ENCODE measurements at places on chromosomes 7 and 10.

GRCh38 chr7:121196286-121196685 is 132.5 kb upstream of the WNT16 start:
- no peak for DNase-seq

- DNase-seq: no peak
Measured at GRCh38 chr7:44918029-44918428, 32.7 kb upstream of the PURB start.

DNA sequence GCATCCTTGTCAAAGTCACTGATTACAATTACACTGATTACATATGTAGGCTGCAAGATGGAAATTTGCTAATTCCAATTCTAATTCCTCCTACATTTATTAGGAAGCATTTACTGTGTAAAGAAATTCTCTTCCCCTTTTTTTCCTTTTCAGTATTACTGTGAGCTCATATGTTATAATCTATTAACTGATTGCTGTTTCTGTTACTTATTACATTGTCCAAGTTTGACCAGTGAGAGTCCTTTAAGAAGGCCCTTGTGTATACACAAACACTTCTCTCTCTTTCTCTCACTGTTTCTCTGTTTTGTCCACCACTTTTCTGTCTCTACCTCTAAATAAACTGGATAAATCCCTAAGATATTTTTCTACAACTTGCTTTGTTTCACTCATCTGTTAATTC is 31.5 kb downstream of the PHF14 start:
- DNase-seq: no peak

DNA sequence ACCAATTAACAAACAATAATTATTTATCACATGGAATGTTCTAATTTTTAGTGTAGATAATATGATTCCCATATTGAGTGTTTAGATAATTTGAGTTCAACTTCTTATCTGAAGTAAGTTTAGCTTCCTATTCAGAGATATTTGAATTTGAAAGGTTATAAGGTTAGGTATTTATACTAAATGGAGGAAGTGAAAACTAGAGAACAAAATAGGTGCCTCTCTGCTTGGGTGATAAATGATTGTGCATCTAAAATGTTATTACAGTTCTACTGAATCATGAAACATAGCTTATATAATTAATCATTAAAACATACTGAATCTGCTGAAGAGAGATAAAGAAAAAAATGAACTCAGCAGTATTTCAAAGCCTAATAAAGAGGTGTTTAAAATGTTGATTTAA is 1174.3 kb downstream of the XPNPEP1 start:
- no peak for DNase-seq

GRCh38 chr7:46320956-46321355 is 399.9 kb upstream of the IGFBP3 start:
- no peak for DNase-seq

GRCh38 chr7:150412518-150413488 is 33.7 kb downstream of the ZNF775 start:
- no peak for DNase-seq

GRCh38 chr10:98489561-98490481 is 43.1 kb upstream of the HPS1 start:
- DNase-seq: no peak

GRCh38 chr7:100967292-100967863 is 2.0 kb upstream of the MUC12 start:
- DNase-seq: no peak

DNA sequence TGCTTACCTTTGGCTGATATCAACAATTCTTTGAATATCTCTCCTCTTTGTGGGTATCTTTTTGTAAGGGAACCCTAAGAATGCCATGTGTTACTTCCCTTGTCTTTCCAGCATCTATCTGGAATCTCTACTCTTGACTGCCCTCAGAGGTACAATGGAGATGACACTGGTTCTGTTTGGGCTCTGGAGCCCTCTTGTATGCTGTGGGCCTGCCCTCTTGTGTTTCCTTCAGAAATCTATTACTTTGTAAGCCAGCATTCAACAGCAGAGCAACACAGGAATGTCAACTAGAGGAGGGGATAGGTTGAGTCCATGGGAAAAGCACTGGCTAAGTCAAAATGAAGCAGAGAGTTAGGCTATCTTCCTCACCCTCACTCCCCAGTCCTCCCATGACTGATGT is 142.3 kb downstream of the XPNPEP1 start:
- no peak for DNase-seq

DNA sequence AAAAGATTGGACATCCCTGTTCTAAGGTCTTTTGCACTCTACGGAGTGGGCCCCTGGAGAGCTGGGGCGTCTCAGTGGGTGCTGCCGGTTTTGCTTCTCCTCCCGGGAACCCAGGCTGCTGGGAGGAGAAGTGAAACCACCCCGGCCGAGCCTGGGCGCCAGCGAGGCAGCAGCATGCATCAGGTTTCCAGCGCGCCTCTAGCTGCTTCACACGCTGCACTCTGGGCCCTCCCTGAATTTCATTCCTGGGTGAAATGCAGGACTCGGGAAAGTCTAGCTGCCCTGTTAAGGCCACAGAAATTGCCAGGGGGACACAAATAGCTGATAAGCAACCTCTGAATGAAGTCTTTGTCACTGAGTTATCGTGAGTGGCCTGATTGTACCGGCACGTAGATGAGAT is 127.4 kb downstream of the TRRAP start:
- DNase-seq: no peak

DNA sequence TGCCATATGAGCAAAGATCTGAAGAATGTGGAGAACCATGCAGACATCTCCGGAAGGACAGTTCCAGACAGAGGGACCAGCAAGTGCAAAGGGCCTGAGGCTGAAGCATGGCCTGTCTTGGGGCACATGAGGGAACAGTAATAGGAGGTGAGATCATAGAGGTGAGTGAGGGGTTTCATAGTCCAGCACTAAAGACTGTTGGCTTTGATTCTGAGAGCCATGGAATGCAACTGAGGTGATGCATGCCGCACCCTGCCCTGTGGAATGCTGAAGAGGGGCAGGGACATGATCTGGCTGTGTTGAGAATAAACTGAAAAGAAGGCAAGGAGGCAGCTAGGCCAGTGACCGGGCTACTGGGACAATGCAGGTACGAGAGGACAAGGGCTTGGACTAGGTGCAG is 253.1 kb upstream of the KLF14 start:
- DNase-seq: no peak

DNA sequence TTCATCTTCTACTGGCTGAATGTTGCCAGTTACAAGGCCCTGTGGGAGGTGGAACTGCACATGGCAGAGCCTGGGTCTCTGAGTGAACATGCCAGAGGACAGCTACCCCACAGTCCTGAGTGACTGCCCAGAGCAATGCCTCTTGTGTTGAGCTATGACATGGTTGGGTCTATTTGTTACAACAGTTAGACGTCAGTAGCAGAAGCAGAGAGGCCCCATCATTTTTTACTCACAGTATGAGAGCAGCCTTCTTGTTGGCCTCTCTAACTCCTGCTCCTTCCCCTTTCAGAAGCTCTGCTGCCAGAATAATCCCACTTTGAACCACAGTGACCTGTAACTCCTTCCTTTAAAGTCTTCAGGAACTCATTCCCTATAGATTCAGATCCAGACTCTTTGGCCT is 30.8 kb upstream of the NRP1 start:
- peak; percentile 38 for DNase-seq

DNA sequence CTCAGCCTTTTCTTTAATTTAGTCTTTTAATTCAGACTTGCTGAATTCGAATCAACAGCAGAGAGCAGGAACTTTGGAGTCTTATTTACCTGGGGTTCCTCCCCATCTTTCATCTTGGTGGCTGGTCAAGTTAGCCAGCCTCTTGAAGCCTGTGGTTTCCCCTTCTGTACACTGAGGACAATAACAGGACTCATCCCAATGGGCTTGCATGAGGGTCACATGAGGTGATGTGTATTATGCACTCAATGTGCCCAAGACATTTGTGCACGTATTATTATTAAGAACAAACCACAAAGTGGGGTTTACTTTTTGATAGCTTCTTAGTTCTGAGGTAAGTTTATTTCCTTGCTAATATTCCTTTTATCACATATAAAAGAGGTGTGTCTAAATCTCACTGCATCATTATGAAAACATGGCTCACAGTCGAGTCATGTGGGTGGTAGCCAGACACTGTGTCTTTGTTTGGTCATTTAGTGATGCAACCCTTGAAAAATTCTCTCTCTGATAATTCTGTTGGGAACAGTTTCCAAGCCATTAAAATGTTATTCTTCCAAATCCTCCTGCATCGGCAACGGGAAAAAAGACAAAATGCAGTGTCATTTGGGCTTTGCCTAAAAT is 86.5 kb upstream of the GRB10 start:
- DNase-seq: no peak

DNA sequence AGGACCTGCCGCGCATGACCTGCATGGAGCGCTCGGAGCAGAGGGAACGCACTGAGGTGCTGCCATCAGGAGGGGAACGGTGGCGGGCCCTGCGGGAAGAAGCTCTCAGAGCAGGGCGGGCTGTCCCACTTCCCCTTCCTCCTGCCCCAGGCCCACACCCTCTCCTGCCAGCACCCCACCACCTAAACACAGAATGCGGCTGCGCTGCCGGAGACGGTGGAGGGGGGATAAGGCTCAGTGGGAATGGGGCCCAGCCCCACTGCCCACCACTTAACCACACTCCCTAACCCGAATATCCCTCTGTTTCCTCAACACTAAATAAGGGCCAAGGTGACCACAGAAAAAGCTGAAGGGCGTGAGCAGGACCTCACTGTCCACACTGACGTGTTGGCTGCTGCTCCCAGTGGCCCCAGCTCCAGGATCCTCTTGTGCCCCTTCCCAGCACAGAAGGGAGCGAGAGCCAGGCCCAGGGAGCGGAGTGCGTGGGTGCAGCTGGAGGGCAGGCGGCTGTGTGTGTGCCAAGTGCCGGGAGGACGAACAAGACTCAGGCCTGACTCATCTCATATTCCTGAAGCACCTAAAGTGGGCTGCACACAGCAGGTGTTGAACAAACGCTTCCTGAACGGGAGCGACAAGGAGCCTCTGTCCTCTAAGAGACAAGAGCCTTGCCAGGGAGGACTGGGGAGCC is 116.8 kb downstream of the MAD1L1 start:
- peak; percentile 29 for DNase-seq

DNA sequence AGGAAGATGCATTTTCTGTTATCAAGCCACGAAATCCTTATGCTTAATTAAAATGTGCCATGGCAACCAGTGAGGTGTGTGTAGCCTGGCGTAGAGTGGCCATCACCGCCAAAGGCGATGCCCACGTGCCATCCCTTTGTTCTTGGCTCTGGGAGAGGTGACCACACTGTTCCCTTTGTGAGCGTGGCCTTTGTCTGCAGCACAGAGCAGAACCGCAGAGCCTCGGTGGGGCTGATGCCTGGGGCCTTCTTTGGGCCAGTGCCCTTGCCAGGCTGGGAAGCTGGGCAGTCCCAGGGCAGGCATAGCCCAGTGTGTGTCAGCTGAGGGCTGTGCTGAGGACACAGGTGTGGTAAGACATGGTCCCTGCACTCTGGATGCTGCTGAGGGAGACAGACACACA is 48.3 kb downstream of the BUB3 start:
- DNase-seq: no peak

- no peak for DNase-seq
Measured at GRCh38 chr10:113622831-113623230, 41.0 kb downstream of the NRAP start.

GRCh38 chr10:29670761-29671160 is 36.0 kb upstream of the SVIL start:
- no peak for DNase-seq

GRCh38 chr7:139696552-139696951 is 81.2 kb downstream of the HIPK2 start:
- DNase-seq: peak; percentile 82

DNA sequence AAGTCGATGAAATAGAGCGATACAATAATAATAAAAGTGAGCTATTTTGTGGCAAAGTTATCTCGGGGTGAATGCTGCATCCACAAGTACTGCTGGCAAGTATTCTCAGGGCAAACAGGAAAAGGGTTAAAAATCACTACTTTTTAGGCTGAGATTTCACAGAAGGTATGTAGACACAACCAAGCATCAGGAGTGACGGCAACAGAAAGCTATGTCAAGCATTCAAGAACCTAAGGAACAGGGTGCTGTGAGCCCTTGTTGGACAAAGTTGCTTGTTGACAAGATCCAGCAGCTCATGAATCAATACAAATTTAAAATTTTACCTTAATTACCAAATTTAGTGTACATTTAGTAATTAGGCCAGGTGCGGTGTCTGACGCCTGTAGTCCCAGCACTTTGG is 41.2 kb upstream of the C1QL3 start:
- DNase-seq: no peak

DNA sequence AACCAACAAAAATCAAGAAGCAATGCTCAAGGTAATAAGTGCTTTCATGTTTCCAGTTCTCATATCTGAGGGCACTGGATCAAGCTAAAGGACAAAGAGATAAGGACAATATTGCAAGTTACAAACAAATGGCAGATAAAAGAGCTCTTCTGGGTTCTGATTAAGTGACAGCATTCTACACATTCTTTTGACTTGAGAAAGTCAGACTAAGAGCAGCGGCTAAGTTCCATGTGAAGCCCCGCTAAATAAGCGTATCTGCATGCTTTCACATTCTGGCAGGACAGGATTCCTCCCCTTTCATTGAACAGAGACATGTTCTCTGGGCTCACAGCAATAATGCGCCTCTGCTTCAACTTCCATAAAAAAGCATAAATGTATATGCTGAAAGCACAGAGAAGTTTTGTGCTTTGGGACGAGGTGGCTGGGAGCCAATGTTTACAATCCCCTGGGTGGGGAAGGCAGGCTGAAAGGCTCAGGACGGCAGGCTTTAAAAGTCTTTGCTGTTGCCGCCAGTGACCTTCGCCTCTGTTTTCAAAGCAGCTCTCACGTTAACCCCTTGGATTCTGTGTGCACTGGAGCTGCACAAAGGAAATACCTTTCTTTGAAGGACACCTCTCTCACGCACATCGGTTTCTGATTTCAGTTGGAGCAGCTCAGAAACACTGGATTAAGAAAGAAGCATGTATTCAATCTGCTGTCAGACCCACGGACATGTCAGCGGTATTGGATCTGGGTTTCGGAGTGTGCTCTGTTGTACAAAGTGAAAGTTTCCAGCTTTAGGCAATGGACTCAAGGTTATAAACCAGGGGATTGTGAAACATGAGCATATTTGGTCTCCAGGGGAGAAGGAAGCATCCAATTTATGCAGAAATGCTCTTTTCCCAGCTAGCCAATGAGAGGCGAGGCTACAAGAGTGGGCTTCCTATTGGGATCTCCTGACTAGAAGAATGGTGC is 105.4 kb upstream of the FAM133B start:
- DNase-seq: no peak

GRCh38 chr7:152564656-152565250 is 111.2 kb downstream of the XRCC2 start:
- no peak for DNase-seq

- DNase-seq: no peak
Measured at GRCh38 chr10:66521506-66521905, 404.3 kb upstream of the LRRTM3 start.

DNA sequence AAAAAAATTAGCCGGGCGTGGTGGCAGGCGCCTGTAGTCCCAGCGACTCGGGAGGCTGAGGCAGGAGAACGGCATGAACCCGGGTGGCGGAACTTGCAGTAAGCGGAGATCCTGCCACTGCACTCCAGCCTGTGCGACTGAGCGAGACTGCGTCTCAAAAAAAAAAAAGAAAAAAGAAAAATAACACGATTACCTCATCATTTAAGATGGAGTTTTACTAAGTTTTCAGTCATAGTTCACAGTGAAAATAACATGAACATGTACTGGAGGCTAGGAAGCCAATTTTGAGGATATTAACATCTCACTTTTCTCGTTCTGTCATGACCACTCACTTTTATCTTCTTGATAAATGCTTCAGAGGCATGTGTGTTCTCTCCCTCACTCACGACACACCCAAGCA is 3.1 kb upstream of the RUNDC3B start:
- no peak for DNase-seq

- DNase-seq: no peak
Measured at GRCh38 chr10:73872190-73872710, 2.1 kb downstream of the CAMK2G start.

GRCh38 chr10:117653170-117653515 is 110.6 kb downstream of the EMX2 start:
- no peak for DNase-seq

All from CD14-positive monocyte (primary cell).